ENCODE measurements at places on chromosomes 2 and 18.

GRCh38 chr2:103009871-103010270, 248.0 kb downstream of the TMEM182 start:
- DNase-seq: no peak

GRCh38 chr2:233413046-233413445, 58.8 kb downstream of the DGKD start:
- DNase-seq: no peak

DNA sequence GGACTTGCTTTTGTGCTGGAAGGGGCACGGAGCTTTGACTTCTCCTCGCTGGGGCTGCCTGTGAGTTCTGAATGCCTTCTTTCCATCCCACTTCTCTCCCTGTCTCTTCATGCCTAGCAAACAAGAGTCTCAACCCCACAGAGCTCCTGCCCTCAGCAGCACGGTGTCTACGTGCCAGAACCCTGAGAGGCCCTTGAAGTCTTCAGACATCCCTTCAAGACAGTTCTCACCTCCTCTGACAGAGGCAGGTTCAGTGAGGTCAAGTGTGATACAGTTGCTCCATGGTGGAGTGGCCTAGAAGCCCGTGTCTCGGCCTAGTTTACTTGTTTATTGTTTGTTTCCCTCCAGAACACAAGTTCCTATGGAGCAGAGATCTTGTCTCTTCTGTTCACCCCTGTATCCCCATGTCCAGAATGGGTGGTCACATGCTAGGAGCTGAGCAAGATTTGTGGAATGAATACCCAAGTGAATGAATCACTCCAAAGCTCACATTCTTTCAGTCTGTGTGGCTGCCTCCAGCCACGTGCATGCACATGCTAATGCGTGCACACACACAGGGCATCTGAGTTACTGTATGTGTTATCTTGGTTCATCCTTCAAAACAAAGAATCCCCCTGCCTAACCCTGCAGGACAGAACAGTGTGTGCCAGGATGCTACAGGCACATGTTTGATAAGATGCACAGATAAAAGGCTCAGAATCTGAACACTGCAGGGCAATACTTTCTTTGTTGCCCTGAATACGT, 391.6 kb downstream of the NBAS start:
- DNase-seq: no peak

DNA sequence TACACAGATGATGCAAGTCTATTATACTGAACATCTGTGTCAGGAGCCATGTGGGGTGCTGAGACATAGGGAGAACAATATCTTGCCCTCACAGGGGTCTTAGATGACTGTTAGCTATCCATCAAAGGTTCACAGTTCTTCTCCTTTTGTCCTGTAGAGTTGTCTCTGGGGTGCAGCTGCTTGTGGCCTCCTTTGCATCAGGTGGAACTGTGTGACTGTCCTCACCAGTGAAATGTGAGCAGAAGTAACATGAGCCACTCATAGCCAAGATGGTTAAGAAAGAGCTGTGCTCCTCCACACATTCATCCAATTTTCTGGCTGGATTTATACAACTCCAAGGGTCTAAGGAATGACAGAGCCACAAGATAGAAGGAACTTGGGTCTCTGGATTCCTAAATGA, 56.0 kb upstream of the ST8SIA3 start:
- no peak for DNase-seq

DNA sequence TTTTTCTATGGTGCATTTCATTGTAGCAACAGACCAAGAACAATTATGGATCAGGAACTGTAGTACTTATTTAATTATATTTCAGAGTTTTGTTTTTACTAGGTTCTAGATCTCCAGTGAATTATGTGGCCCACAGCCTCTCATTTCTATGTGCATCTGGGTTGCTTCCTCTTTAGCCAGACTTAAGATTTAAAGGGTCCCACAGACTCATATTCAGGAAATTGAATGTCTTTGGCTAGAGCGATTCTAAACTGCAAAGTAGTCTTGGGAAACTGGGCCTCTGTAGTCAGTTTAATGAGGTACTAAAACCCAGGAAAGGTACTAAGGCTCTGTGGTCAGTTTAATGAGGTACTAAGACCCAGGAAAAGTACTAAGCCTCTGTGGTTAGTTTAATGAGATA, 94.4 kb downstream of the LYPD6B start:
- DNase-seq: no peak

- DNase-seq: no peak
These were observed 267.7 kb upstream of the SIX2 start for GRCh38 chr2:45276914-45277313.

GRCh38 chr2:205708231-205708631, 25.9 kb downstream of the NRP2 start:
- DNase-seq: no peak

- no peak for DNase-seq
These were observed 42.9 kb upstream of the HS6ST1 start for GRCh38 chr2:128361376-128362131.

- DNase-seq: no peak
These were observed 9.8 kb downstream of the SLC4A3 start for GRCh38 chr2:219636941-219637841.

DNA sequence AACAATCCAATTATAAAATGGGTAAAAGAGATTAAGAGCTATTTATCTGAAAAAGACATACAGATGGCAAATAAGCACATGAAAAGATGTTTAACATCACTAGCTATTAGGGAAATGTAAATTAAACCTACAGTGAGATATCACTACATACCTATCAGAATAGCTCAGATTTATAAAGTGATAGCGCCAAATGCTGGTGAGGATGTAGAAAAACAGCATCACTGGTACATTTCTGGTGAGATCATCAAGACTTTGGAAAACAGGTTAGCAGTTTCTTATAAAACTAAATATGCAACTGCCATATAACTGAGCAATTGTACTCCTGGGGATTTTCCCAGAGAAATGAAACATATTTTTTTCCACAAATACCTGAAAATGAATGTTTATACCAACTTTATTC, 100.4 kb downstream of the ACOXL start:
- no peak for DNase-seq

- no peak for DNase-seq
These were observed 70.8 kb upstream of the NABP1 start for GRCh38 chr2:191607096-191607495.

- DNase-seq: no peak
These were observed 88.1 kb downstream of the NDUFA10 start for GRCh38 chr2:239936838-239937581.

- DNase-seq: no peak
These were observed 4.2 kb downstream of the CAPN10 start for GRCh38 chr2:240590681-240591111.

- DNase-seq: no peak
These were observed 307.7 kb upstream of the CCDC68 start for GRCh38 chr18:55266981-55267380.

GRCh38 chr18:22434973-22435608, 17.4 kb upstream of the CTAGE1 start:
- no peak for DNase-seq

DNA sequence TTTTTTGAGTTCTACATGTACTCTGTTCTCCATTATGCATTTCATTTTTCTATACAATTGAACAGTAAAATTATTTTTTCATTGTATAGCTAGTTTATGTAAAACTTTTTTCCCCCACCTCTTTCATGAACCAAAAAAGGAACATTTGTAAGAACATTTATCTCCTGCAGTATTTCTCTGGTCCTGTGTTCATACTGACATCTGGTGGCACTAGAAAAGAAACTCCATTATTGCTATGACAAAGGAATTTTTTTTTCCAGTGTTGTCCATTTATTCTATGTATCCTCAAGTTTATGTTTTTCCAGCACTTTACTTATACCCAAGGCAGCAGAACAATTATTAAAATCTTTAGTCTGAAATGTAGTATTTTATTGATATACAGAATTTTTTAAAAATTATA, 27.4 kb upstream of the CHAC2 start:
- no peak for DNase-seq

DNA sequence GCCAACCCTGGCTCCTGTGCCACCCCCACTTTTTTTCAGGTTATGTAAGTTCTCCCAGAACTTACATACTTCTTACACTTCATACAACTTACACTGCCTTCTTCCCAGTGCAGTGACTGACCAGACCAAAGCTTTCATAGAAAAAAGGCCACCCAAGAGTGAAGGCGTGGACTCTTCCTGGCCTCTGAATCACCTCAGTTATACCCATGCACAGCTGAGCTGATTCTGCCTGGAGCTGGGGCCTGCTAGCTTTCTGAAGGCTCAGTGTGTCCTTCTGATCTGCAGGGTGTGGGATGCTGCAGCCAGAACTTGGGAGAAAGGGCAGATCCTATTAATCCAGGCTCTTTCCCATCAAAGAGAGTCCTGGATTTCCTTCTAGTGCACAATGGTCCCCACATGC, 216.1 kb downstream of the TTC32 start:
- DNase-seq: no peak

DNA sequence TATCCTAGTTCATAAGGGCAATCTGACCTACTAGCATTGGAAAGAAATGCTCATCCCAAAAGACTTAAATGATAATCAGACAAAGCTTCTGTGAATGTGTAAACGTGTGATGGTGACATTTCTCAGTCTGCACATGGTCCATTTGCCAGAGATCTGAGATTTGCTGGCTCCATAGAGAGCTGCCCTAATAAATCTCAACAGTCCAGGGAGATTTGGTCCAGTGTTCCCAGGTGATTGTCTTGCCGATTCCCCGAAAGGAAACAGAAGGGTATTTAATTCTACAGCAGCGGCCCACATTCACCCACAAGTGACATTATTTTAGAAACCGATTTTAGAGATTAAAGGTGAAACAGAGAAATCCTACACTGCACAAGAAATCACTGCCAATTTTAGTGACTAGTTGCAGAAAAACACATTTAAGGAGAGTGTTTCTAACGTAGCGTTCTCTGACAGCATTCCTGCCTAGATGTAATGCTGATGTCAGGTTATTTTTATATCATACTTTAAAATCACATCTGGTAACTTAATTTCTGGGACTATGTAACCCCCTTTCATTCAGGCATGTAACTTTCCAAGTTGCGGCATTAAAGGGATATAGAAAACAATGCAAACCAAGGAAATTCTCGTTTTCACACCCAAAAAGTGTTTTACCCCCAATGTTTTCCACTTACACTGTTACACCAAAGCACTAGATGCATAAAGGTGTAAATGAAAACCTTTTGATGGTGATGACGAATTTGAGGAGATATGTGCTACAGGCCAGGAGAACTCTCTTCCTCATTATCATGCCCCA, 231.9 kb upstream of the FN1 start:
- DNase-seq: no peak

- DNase-seq: no peak
These were observed 46.8 kb upstream of the TRIM43B start for GRCh38 chr2:95531254-95531771.

DNA sequence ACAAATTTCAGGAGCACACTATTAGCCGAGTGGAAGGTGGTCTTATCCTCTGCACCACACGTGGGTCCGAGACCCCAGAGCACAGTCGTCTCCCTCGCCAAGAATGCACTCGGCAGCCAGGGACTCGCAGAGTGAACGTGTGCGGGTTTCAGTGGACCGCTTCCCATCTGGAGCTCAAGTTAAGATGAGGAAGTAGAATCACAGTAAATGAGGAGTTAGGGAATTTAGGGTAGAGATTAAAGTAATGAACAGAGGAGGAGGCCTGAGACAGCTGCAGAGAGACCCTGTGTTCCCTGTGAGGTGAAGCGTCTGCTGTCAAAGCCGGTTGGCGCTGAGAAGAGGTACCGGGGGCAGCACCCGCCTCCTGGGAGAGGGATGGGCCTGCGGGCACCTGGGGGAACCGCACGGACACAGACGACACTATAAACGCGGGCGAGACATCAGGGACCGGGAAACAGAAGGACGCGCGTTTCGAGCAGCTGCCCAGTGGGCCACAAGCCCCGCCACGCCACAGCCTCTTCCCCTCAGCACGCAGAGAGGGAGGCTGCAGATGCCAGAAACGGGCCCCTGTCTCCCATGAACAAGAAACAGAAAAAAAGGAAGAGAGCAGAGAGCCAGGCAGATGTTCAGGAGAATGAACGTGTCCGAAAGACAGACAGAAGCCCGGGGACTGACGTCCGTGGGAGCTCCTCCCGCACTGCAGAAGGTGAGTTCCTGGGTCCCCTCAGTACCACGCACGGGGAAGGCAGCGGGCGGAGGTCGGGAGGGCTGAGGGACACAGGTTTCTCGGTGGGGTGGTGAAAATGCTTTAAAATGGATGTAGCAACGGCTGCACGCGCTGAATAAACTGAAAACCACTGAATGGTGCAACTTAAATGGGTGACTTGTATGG, 5.4 kb upstream of the KCNG2 start:
- no peak for DNase-seq

GRCh38 chr2:168948621-168949212, 47.6 kb downstream of the G6PC2 start:
- DNase-seq: no peak

DNA sequence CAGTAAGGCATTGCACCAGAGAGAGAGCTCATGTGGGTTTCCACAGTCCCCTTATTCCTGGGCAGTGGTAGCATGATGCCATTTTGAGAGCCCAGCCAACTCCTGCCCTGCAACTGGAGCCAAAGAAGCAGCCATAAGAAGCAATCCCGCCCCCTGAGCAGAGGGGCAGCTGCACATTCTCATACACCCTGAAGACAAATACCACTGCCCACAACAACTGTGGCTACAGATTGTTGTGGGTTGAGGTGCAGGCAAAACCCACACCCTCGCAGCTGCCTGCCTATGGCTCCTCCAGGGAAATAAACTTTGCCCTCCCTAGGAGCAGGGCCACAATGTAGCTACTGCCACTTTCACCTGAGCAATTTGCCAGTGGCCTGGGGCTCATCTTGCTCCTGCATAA, 219.4 kb upstream of the NRXN1 start:
- DNase-seq: no peak

DNA sequence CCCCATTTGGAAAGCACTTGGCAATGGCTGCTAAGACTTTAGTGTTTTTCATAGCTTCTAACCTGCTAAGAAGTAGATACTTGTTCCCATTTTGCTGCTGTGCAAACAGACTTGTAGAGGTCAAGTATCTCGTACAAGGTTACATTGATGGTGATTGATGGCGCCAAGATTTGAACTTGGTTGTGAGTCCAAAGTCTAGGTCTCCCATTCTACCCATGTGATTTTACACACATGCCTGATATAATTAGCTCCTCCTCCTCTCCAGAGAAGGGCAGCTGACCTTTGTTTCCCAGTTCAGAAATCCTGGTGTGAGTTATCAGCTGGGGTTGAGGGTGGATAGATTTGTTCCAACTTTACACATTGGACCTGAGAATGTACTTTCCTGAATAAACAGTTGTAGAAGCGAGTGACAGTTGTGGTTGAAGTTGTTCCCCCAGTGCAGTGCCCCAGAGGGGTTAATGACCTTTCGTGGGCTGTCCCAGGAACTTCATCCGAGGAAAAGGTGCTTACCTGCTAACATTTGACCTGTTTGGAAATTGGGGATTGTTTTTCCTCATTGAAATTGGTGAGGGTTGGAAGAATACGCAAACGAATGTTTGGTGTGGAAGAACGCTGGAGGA, 10.4 kb downstream of the TCF7L1 start:
- DNase-seq: no peak

- no peak for DNase-seq
These were observed 71.0 kb downstream of the DTNB start for GRCh38 chr2:25602333-25602723.

Measured in stimulated activated CD8-positive, alpha-beta memory T cell treated with anti-CD3 and anti-CD28 coated beads, Interleukin-4, amount 100 ng/mL, for 24 hours (primary cell).